ENCODE measurements at places on chromosomes 6 and 20.

- no peak for DNase-seq
Measured at GRCh38 chr6:51788121-51788520, 299.3 kb downstream of the PKHD1 start.

DNA sequence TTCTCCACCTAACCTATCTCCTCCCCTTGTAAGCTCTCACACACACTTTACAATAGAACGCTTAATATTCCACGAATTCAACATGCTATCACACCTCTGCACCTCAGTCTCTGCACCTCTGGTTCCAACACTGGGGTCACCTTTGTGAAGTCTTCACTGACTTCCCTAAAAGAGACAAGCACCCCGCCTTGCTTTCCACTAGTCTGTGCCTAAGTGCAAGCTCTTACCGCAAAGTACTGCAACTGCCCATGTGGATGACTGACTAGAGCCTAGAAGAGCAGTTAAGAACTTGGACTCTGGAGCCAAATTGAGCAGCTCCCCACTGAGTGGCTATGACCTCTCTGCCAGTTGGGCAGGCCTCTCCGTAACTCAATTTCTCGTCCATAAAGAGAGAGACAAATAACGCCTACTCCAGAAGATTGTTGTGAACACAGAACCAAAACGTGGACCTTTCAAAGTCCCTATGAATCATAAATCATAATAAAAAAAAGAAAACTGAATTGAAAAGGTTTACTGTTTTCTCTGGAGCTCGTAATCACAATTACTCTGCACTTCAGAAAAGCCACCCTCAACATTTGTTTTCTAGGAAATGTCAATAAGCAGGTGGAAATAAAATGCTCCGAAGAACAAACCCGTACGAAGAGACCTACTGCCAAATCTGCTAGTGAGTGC is 1.2 kb downstream of the IFNGR1 start:
- DNase-seq: no peak

GRCh38 chr6:506508-506907 is 115.0 kb downstream of the IRF4 start:
- DNase-seq: no peak

GRCh38 chr6:163764565-163764964 is 350.0 kb downstream of the QKI start:
- no peak for DNase-seq

DNA sequence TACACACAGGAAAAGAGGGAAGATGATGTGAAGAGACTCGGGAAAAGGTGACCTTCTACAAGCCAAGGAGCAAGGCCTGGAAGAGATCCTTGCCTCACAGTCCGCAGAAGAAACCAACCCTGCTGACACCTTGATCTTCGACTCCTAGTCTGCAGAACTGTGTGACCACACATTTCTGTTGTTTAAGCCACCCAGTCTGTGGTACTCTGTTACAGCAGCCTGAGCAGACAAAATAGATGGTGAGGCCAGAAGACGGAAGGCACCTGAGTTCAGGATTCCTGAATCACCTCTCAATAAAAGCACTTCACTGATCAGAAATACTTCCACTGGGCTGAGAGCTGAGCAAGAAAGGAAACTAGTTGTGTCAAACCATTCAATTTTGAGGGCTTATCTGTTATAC is 103.3 kb downstream of the BACH2 start:
- no peak for DNase-seq

Measured in GM18507 (cell line).